ENCODE measurements at places on chromosomes 3 and 15.

DNA sequence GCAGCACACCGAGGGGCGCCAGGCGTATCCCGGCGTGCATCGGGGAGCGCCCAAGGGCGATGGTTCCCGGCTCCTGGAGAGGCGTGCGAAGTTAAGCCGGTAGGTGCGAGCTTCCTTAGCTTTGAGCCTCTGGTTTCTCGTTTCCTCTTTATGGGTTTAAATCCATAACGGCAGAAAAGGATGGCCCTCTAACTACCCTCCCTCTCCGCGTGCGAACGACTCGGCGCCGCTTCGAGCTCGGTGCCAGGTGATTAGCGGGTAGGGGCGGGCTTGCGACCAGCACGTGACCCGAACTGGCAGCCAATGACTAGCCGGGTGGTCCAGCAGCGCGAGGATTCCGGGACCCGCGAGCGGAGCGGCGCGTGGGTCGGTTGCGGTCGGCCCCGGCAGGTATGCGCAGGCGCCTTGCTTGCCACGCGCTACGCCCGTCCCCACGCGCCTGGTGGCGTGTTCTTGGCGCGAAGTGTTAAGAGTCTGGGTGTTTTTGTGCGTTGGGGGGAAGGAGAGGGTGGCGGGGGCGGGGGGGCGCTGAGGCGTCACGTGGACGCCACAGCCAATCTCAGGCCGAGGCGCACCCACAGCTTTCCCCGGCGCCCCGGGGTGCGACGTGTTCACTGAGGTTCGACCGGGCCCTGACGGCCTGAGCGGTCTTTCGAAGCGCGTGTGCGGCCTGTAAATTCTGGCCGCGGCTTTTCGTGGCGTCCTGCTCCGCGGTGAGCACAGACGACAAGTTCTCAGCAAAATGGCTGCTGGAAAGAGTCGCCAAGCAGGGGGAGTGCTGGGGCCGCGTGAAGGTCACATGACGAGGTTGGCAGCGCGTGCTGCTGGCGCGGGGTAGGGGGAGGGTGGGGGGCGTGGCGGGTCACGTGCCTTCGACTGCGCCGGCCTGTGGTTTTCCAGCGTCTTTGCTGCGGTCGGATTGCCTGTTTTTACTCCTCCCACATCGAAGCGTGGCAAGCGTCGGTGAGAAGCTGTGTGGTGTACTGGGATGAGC, 38.7 kb upstream of the MGA start:
- DNase-seq = peak; percentile 38

DNA sequence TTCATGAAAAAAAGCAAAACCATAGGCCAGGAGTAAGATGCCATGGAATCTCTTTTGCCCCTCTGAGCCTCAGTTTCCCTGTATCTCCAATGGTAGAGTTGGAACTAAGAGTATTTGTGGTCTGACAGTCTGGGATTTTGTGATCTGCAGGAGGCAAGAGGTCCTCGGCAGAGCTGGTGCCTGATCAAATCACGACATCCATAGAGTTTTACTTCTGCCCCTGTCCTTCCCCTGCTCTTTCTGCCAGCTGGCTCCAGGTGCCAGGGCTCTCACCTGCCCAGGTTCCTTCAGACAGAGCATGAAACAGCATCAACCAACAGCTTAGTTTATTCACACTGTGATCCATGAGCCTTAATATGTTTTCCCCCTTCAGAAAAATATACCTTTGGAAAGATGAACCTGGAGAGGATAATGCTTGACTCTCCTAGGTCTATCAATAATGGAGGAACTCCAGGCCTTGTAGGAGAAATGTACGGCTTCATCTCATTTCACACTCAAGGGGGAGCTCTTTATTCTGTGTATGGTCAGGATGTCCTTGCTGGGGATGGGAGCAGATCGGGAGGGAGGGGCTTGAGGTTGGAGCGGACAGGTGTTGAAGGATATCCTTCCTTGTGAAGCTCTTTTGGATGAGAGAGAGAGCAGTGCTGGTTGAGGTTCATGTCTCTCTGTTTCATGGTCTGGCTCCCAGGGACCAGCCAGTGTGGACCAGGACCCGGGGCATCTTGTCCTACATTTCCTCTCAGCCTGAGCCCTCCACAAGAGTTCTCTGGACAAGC, 309.9 kb downstream of the RPLP1 start:
- DNase-seq = no peak

GRCh38 chr3:160883373-160883772, 127.3 kb downstream of the PPM1L start:
- DNase-seq = no peak

- DNase-seq = no peak
These were observed 47.4 kb upstream of the ITGA11 start for GRCh38 chr15:68479406-68479805.

DNA sequence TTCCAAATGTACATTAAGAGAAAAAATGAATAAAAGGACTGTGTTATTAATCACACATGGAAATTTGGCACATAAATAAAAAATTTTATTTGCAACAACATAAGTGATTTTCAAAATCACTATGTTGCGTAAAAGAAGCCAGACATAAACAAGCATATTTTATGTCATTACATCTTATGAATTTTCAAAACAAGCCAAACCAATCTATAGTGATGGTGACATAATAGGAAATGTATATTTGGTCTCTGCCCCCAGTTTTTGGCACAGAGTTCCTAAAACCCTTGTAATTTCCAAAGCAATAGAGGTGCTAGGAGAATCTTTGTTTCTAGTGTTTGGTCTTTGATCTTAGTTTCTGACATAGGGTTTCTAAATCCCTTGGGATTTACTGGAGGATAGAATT, 543.3 kb downstream of the ZBBX start:
- no peak for DNase-seq

GRCh38 chr15:33706173-33706572, 262.1 kb upstream of the CHRM5 start:
- no peak for DNase-seq

- DNase-seq = no peak
These were observed 167.2 kb downstream of the POLR2M start for GRCh38 chr15:57873564-57874209.

GRCh38 chr3:167437428-167438139, 36.3 kb downstream of the SERPINI2 start:
- DNase-seq = no peak

- peak; percentile 12 for DNase-seq
These were observed 33.2 kb downstream of the SLC25A26 start for GRCh38 chr3:66253790-66254620.

DNA sequence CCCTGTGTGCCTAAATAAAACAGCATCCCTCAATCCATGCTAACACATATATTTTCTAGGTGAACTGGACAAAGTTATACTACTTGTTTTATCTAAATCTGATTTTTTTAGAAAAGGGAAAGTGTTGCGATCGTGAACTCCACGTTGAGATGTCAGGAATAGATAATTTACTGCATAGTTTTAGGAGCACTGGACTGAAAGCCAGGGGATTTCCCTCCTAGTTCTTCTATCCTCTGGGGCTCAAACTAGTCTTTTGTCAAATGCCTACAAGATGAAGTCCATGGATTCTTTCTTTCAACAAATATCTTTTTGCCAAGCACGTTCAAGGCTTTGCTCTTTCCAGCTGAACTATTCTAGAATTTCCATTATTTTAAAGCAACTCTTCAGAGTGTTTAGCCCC, 617 bp upstream of the HPS3 start:
- DNase-seq = no peak

- no peak for DNase-seq
These were observed 31.7 kb upstream of the UTS2B start for GRCh38 chr3:191362037-191362436.

- DNase-seq = no peak
These were observed 53.0 kb downstream of the LYSMD4 start for GRCh38 chr15:99680276-99680675.

- peak; percentile 65 for DNase-seq
These were observed 47.2 kb upstream of the IREB2 start for GRCh38 chr15:78390826-78391225.

GRCh38 chr3:156843071-156843808, 17.1 kb downstream of the LEKR1 start:
- no peak for DNase-seq

DNA sequence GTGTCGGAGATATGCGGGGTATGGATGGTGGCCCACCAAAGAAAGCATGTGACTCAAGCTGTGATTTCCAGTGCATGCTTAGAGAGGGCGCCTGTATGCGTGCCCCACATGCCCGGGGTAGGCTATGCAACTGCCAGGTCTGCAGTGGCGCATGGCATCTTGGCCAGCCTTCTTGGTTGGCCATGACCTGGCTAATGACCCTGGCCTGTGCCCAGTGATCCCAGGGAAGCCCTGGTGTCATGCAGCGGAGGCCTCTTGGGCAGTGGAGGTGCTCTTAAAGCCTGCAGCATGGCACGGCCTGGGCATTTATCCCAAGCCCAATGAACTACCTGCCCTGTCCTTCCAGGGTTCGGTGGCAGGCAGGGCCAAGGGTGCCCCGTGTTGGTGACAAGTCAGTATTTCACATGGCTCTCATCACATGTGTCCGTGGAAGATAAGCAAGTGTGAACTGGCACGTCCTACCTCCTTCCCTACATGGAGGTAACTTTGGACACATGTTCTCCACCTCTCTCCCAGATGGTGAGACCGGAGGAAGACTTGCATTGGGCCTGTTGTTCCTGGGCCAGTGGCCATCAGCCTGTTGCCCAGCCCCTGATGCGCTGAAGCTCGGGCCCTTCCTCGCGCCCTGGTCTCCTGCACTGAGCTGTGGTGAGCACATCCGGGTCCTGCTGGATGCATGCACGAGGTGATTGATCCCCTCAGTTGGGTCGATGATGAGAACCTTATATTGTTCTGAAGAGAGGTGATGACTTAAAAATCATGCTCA, 192.0 kb downstream of the UBE3A start:
- DNase-seq = no peak

DNA sequence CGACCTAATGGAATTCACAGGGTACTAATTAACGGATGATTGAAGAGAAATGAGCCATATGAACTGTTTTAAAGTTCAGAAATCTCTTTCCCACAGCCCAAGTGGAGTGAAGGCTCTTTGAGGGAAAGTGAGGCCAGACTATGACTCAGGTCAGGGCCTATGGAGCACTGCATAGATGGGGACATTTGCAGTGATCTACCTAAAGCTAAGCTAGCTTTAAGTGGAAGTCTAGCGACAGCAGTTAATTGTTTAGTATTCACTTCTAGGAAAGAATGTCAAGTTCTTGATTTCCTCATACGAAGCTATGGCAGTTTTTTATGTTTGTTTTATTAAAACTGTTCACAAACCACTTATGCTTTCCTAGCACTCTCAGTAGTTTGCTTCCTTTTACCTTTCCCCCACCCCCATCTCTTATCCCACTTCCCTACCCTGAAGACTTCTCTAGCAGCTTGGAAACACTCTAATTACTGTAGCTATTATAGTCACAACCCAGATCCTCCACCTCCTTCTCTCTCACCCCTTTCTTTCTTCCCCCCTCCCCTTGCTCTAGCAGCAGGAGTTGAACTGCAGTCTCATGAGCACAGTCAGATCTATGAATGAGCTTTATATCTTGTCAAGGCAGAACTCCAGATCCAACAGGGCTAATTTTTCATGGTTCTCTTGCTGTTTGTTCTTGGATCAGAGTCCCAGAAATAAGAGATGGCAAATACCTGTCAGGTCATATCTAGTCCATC, 6.2 kb downstream of the ZNF609 start:
- no peak for DNase-seq

- no peak for DNase-seq
These were observed 757 bp downstream of the PAQR5 start for GRCh38 chr15:69299451-69299886.

DNA sequence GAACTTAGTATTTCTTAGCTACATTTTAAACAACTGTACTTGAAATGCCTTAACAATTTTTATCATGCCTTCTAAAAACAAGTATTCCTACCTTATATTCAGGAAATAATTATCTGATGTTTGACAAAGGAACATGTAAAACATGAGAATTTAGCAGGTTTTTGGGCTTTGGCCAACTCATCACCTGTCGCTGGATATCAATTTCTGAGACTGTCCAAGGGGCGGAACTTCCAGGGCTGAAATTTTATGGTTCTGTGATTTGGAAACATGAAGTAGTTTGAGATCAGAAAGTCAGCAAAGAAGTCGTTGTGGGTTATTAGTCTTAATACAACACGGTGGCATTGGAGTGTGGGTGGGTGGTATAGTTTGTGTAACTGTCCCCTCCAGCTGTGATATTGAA, 282.2 kb upstream of the LRRN1 start:
- no peak for DNase-seq

- DNase-seq = peak; percentile 18
These were observed 87.3 kb upstream of the C15orf61 start for GRCh38 chr15:67433495-67434099.

DNA sequence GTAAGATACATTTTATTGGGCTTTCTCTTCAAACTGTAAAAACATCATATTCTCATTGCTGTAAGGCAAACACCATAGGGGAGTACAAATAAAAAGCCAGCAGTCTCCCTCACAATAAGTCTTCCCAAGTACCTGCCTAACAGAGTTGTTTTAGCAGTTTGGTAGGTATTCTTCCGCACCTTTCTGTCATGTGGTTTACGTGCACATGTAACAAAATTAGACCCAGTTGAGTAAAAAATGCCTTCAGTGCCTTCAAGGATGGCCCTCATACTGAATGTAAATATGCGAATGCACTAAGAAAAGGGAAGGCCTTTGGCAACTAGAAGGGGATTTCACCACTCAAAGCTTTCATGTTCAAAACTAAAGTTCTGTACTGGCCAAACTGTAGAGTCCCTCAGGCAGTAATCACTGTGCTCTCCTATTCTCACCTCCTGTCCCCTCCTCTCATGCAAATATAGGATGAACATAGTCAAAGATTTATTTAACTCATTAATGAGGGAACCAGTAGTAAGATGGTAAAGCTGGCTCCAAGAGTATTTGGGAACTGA, 26.4 kb downstream of the USP3 start:
- no peak for DNase-seq
